ENCODE measurements at places on chromosomes 2 and 18. TPM values are rescaled to one million over a fixed set of nuclear protein-coding genes. Genes with fewer than 3 reads are reported as not detected.

DNA sequence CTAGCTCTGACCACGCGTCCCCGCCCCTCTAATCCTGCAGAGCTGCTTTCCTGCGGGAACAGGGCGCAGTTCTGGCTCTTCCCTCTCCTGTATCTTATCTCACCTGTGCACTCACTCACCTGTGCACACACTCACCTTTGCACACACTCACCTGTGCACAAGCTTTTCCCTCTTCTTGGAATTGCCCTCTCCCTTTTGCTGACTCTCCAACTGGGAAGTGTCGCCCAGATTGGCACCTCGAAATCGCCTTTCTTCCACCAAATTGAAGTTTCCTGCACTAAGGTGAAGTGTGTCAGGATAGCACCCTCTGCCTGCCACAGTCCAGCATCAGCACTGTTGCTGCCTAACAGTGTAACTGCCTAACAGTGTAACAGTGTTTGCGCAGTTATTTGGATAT lies 566 bp upstream of the CMPK2 start:
- DNase-seq, result peak; percentile 59

GRCh38 chr2:152421521-152422370 lies 86.8 kb downstream of the FMNL2 start:
- no peak for DNase-seq

GRCh38 chr2:28664120-28664842 lies 87.3 kb upstream of the PPP1CB start:
- peak; percentile 18 for DNase-seq

- DNase-seq, result peak; percentile 65
Observed at GRCh38 chr18:58117786-58118403, 73.9 kb downstream of the NEDD4L start.

- peak; percentile 58 for DNase-seq
Observed at GRCh38 chr2:136025057-136025973, 39.9 kb upstream of the DARS1 start.

- DNase-seq, result no peak
Observed at GRCh38 chr2:30894498-30895119, 87.4 kb upstream of the CAPN13 start.

GRCh38 chr2:237603718-237604362 lies 13.3 kb upstream of the RAB17 start:
- peak; percentile 34 for DNase-seq

DNA sequence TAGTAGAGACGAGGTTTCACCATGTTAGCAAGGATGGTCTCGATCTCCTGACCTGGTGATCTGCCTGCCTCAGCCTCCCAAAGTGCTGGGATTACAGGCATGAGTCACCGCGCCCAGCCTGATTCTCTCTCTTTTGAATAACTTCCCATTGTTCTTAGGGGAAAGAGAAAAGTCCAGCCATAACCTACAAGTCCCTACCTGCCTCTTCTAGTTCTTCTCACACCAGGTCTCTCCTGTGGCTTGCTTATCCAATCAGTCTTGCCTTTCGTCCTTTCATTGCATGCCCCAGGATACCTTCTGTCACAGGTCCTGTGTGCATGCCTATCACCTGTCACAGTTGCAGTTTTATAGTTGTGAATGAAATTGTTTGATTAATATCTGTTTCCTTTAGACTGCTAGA lies 148.1 kb downstream of the SLC4A3 start:
- DNase-seq, result no peak

DNA sequence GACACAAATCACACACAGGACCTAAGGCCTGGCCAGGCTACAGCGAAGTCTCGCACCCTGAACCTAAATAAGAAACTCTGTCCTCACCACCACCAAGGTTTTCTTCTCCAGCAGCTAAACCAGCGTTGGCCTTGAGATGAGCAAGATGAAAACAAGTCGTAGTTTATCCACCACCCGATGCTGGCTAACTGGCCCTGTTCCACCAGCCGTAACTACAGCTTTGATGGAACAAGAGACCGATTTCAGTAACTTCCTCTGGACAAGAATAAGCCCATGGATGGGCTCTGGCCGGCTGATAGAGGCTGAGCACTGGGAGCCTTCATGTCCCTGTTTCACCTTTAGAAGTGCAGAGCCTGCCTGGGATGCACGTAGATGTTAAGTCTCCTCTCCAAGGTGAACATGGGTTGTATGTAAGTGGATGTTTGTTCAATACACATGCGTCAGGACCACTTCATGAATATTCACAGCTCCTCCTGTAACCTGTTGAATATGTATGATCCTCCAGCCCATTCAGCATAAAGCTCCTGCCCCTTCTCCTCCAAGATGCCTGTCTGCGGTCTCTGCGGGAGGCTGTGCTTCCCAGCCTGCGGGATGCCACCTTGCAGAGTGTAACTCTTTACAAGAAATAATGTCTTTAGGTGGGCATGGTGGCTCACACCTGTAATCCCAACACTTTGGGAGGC lies 24.2 kb downstream of the ADI1 start:
- DNase-seq, result no peak

DNA sequence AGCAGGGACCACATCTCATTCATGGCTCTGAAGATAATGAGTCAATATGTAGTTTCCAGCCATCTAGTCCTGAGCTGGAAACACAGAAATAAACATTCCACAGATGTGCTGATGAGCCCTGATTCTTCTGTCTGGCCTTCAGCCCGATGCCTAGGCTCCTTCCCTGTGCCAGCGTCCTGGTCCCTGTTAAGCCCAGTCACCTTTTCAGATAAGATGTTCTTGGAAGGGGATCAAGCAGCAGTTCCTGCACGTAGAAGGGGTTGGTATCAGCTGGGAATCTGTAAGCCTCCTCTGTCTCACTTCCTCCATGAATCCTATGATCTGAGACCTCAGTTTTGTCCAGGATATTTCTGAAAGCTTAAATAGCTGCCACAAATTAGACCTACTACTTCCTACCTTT lies 149.3 kb downstream of the TTC32 start:
- no peak for DNase-seq

- DNase-seq, result no peak
Observed at GRCh38 chr18:13577091-13577697, 149.2 kb downstream of the FAM210A start.

DNA sequence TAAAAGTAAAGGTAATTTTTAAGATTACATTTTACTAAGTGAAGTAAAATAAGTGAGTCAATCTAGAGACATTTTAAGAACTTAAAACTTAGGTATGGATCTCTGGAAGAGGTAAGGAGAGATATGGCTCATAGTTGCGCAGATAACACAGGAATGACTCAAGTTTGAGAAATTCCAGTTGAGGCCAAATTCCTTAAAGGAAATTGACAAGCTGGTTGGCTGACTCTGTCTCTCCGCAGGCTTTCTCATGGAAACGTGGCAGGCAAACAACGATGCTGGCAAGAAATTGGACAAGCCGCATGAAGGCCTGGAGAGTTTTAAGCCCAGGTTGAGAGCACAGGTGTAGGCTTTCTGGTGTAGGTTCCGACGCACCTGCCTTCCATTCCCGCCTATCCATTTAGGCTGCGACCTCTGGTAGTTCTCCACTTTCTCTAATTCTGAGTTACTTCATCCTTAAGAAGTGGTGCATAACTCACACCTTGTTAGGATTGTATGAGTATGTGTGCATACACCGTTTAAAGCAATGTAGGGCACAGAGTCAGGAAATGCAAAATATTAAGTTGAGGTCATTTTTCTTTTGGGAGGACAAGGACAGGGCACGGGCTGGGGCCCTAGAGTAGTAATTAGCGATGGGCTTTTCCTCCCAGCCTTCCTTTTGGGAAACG lies 589 bp upstream of the DAW1 start:
- DNase-seq, result no peak

DNA sequence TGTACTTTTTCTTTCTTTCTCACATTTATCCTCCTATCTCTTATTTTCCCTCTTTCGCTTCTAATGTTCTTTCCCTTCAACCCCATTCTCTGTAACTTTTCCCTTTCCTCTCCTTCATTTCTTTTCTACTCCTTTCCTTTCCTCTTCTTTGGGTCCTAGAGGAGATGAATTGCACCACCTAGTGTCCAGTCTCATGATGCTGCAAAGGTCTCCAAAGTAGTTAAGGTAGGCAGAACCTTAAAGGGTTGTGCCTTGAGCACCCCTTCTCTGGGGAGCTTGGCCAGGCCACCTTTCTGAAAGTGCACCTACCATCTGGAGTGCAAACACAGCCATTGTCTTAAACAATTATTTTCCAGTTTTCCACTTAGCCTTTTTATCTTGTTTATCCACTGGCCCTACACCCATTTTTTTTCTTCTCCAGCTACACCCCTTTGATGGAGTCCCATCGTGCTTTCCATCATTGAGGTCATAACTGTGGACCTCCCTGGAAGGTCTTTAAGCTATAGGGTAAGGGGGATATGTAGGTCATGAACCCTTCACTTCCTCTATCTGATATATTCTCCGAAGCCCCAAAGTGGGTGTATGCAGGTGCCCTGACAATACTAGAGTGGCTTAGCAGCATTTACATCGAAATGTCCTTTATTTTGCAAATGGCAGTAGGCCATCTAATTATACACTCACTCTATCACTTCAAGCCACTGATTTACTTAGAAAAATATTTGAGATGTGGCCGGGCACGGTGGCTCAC lies 155.9 kb downstream of the ESCO1 start:
- peak; percentile 35 for DNase-seq

DNA sequence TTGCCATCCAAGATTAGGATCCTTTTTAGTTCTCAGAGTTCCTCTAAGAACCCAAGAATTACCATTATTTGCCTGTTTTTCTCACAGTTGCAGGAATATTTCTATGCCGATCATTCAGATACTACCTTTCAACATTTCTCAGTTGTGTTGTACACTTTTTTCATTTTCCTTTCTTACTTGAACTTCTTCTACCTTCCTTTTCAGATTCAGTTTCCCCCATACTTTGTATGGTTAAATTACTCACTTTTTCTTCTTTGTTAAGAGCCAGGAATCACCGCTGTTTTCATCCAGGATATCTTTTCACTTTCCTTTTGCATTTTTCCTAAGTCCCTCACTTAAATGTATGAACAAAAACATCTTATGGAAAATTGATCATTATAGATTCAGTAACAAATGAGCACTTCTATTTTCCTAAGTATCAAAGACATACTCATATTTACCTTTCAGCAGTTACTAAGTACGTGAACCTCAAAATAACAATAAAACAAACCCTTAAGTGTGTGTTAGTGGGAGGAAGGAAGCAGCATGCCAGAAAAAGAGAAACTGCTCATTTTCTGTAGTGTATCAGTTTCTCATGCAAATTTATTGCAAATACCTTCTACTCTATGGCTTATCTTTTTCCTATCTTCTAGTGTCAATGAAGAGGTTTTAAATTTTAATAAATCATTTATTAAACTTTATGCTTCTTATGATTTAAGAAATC lies 64.3 kb upstream of the STAT1 start:
- DNase-seq, result no peak

- DNase-seq, result no peak
Observed at GRCh38 chr2:158255257-158255656, 153.6 kb downstream of the UPP2 start.

- peak; percentile 69 for DNase-seq
Observed at GRCh38 chr2:168635065-168635577, 167.3 kb upstream of the NOSTRIN start.

DNA sequence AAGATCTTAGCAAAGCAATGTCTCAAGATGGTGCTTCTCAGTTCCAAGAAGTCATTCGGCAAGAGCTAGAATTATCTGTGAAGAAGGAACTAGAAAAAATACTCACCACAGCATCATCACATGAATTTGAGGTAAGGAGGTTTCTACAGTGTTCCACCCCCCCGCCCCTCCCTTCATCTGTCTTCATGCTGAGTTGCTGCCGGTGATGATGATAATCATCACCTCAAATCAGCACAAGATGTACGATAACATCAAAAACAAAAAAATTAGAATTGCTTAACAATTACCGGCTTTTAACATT lies 14.6 kb downstream of the UGP2 start:
- DNase-seq, result no peak

DNA sequence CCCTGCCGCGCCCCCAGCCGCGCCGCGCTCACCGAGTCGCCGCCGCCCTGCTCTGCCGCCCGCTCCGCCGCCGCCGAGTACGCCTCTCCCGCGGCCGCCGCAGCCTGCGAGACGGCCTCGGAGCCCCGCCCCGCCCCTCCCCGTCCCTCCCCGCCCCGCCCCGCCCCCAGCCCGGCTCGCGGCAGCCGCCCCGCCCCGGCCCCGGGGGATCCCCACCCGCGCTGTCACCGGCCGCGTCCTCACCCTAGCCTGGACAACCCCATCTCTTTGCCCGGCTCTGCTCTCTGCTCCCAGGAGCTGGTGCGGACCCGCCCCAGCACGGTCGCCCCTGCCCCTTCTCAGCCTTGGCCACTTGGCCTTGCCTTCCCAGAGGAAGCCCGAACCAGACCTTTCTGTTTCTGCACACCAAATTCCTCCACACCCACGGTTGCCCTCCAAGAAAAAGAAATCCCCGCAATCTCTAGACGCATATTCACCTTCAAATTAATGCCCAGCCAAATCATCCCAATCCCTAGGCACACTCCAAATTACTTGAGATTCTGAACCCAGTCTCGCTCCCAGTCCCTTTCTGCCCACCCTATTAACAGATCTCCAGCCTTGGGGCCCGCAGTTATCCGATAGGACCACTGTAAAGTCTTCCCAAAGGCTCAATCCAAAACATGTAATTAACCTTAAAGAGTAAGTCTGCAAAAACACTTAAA lies at the start of gene CYRIA:
Gene CYRIA, minus strand, starts transcription at position 87 of the 701 bp plus-strand sequence. CDS start 77,715 bp downstream, outside the sequence.
- DNase-seq, result peak; percentile 75

DNA sequence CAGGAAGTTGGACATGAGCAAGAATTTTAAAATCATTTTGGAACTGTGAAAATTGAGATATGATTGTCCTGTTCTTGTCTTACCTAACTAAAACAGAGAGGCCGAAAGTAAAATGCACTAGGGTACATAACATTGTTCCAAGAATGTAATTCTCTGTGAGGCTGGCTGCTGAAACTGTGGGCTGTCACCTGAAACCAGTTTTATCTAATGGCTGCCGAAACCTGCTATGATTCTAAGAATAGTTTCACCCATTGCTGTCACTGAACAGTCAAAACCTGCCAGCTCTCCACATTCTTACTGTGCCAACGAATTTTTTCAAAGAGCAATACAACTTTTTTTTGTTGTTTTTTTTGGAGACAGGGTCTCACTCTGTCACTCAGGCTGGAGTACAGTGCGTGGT lies 119.3 kb upstream of the ZSWIM2 start:
- no peak for DNase-seq

- no peak for DNase-seq
Observed at GRCh38 chr2:37880551-37880950, 44.5 kb upstream of the RMDN2 start.

DNA sequence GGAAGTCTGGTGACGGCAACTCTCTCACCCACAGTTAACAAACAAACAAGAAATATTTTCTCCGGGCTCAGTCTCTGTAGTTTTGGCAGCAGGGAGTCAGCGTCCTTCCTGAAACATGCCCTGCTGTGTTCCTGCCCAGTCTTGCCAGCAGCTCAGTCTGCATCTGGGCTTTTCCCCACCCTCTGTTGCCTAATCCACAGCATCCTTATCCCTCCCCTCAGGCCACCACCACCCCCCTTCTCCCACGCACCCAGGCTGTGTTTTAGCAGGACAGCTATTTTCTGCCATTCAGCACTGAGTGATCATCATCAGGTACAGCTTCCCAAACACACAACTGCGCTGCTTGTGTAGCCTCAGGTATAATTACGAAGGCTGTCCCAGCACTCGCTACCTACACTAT lies 168.2 kb downstream of the DPP10 start:
- DNase-seq, result no peak

TLX2 gene
- total RNA-seq, result not detected

MAPK4 gene
- total RNA-seq, result 17.9 TPM

SPDYA gene
- 3.1 TPM for total RNA-seq

VIL1 gene
- not detected for total RNA-seq

OSGEPL1 gene
- 7.7 TPM for total RNA-seq

TEX44 gene
- not detected for total RNA-seq

CENPA gene
- not detected for total RNA-seq

Data from thyroid gland (tissue), 4 donors.